T-helper 1 cell (primary cell): ENCODE measurements at places on chromosomes 6 and 20.

GRCh38 chr6:7390226-7390878 lies 744 bp downstream of the RIOK1 start:
- DNase-seq = peak; percentile 58

- DNase-seq = no peak
Measured at GRCh38 chr6:15409301-15410125, 163.6 kb downstream of the JARID2 start.

DNA sequence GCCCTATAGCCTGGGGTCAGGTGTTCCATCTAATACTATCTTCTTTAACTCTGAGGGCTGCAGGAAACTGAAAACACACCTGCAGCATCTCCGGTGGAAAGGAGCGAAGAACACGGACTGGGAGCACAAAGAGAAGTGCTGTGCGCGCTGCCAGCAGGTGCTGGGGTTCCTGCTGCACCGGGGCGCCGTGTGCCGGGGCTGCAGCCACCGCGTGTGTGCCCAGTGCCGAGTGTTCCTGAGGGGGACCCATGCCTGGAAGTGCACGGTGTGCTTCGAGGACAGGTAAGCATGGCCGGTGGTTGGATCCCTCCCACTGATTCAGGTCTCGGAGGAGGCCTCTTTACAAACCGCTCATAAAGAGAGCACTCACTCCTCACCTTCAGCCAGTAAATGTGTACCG lies 15.5 kb downstream of the SYTL3 start:
- DNase-seq = no peak

GRCh38 chr6:16872543-16873235 lies 111.4 kb upstream of the ATXN1 start:
- no peak for DNase-seq

DNA sequence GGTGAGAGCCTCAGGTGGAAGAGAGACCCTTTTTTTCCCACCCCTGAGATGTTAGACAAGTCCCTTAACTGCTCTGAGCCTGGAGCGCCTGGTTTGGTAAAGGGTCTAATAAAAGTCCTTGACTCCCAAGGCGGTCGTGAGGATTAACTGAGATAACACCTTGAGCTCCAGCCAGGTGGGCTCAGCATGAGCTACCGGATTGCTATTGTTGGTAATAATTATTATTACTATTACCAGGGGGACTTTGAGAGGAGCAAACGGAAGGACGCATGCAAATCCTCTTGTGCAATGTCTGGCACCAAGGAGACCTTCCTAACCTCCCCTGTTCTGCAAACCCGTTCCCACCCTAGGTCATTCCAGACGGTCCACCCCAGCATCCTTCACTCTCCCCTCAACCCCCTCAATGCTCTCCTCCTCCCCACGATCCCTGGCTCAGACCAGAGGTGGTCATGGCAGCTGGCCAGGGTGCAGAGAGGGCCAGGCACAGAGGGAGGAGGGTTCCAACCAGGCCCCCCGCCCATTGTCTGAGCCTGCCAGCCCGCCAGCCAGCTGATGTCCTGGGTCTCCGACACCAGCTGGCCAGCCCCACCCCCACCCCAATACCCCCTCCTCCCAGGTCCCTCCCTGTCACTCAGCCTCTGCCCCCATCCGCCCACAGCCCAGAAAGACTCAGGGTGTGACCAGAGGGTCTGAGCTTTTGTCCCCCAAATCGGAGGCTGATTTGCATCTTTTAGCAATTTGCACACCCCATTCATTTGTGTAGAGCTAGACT lies 14.3 kb upstream of the CBFA2T2 start:
- DNase-seq = no peak

GRCh38 chr20:40192081-40192480 lies 497.0 kb downstream of the MAFB start:
- no peak for DNase-seq

DNA sequence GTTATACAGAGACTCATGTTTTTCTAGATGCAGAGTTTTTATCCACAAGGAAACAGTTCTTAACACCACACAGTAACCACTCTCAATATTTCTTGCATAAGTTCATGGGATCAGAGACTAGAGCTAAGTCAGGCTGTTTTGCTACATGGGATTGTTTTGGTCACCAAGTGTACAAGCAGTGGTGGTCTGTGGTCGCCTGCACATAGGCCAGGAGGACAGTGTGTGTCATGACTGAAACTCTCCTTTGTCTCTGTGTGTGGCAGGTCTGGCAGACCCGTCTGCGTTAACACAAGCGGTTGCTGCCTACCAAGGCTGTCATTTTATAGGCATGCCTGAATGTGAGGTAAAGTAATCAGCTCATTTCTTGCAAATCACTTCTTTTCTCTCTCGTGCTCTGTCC lies 18.9 kb downstream of the WRNIP1 start:
- no peak for DNase-seq

- no peak for DNase-seq
Measured at GRCh38 chr6:63214816-63215215, 3.5 kb downstream of the FKBP1C start.

GRCh38 chr6:111113336-111114086 lies 26.2 kb downstream of the SLC16A10 start:
- peak; percentile 7 for DNase-seq

DNA sequence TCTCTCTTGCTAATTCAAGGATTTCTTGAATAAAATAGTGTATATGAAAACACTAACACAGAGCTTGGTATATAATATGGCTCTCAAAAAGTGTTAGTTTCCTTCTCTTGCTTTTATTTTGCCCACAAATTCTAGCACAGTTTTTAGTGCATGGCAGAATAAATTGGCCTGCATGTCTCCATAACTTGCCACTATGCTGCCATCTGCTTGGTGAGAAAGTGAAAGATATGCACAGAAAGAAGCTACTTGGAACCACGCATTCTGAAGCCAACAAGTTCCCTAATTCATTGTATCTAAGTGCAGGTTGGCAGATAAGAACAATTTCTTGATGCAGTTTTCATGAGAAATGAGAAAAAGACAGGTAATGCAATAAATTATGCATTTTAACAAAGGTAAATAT lies 101.2 kb downstream of the EPHA7 start:
- no peak for DNase-seq

- no peak for DNase-seq
Measured at GRCh38 chr6:129936329-129937165, 75.4 kb upstream of the TMEM244 start.

- DNase-seq = no peak
Measured at GRCh38 chr6:45076217-45076930, 251.8 kb upstream of the RUNX2 start.

DNA sequence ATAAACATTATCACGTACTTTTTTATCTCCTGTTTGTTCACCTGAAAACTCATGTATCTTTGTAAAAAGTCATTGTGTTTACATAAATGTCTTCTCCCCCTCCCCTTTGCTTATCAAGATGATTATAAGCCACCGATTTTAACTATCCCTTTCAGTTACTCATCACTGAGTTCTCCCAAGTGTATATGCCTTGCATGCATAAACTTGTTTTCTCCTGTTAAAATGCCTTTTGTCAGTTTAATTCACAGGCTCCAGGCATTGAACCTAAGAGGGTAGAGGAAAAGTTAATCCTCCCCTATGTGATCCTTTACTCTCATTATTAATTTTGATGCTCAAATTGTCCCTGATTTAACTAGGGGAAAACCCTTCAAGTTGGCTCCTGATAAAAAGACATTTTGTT lies 24.2 kb downstream of the ANKEF1 start:
- no peak for DNase-seq

DNA sequence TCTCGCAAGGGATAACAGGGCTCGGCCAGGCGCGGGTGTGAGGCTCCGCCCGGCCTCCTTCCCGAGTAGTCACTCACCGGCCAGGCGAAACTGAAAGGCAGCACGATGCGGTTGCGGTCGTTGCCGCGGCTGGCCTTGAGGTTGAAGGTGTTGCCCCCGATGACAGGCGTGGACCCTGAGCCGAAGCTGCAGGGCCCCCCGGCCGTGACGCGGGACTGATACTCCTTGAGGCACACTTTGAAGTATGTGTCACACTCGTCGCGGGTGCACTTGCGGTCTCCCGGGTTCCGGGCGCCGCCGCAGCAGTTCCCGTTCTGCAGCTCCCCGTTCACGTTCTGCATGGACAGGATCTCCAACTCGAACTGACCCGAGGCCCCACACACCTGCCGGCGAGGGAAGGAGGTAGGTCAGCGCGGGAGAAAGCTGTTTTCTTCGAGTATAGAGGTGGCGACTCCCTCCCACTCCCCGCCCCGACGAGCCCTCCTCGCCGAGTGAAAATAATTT lies 1.1 kb downstream of the JAG1 start:
- DNase-seq = peak; percentile 14

GRCh38 chr20:54209216-54209813 lies 1.4 kb downstream of the PFDN4 start:
- DNase-seq = no peak

- DNase-seq = no peak
Measured at GRCh38 chr20:42485556-42485955, 704.1 kb downstream of the PTPRT start.

DNA sequence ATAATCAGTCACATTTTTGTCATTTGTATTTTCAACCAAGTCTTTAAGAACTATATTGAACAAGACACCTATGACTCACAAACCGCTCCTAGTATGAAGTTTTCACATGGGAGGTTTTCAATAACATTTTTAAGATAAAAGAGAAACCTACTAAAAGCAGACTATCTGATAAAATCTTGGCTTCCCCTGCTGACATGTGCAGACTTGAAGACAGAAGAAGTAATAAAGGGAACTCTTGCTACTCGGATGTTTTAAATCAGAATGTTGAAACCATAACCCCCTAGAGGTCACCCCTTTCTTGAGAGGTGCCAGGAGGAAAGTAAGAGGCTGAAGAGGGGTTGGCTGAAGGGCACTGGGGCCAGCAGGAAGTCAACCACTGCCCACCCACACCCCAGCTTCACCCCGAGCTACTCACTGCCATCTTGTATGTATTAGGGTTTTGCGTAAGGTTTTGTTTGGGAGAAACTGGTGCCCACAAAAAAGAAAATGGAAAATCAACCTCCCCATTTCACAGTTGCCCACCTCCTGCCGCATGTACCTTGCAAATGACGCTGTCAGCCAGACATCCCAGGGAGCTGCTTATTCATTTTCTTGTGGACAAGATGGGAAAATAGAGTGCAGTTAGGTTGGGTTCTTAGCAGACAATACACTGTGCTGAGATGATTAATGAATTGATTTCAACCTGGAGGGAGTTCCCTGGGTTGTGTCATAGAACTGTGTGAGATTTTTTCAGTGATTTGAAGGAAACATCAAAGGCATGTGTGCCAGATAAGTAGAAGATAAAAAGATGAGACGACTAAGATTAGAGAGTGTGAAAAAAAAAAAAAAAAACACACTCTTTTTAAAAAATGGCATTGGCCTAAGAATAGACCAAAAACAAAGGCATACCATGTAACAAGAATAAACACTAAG lies 83.2 kb upstream of the TAB2 start:
- DNase-seq = no peak

- DNase-seq = no peak
Measured at GRCh38 chr20:9506964-9507369, 7.4 kb upstream of the LAMP5 start.

- no peak for DNase-seq
Measured at GRCh38 chr6:4812068-4812467, 35.9 kb downstream of the CDYL start.

GRCh38 chr6:116556814-116557415 lies 3.4 kb downstream of the CALHM4 start:
- DNase-seq = no peak

GRCh38 chr20:5973172-5973571 lies 22.7 kb downstream of the MCM8 start:
- DNase-seq = no peak

GRCh38 chr20:15653396-15654207 lies 919.6 kb downstream of the KIF16B start:
- no peak for DNase-seq

GRCh38 chr6:7848229-7848628 lies 62.4 kb downstream of the TXNDC5 start:
- no peak for DNase-seq

DNA sequence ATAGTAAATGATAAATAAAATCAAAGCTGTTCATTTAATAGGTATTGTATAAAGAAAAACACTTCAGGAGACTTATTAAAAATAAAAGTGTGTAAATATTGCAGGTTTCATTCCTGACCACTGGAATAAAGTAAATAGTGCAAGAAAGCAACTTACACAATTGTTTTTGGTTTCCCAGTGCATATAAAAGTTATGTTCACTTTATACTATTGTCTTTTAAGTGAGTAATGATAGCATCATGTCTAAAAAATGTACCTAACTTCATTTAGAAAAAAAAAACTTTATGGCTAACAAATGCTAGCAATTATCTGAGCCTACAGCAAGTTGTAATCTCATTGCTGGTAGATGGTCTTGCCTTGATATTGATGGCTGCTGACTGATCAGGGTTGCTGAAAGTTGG lies 726.6 kb upstream of the POU3F2 start:
- no peak for DNase-seq

DNA sequence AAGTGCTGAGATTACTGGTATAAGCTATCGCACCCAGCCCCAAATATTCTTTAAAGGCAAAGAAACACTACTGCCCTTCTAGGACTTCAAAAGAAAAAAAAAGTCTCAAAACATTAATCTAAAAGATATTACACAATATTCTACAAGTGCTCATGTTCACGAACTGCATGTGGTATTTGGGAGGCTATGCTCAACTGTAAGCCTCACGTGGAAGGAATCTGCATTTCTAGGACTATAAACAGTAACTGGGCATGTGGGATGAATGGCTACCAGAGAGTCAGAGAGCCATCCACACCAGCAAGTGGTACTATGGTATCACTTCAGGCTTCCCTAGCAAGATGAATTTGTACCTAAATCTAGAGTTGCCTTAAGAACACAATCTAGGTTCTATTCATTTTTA lies 50.0 kb downstream of the FKBP5 start:
- no peak for DNase-seq

DNA sequence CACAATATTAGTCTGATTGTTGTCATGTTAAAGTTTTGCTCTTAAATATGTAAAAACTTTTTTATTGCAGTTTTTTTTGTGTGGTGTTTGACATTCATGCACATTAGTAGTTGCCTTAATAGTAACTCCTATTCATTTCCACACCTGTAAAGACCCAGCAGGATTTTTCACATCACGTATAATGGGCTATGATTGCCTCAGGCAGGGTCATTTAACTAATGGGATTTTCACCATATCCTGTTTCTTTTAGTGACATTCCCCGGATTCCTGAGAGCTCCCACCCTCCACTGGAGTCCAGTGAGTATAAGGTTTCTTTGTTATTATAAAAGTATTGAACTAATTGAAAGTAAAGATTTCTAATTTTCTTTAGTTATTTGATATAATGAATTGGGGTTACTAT lies 359.2 kb downstream of the RIMS1 start:
- no peak for DNase-seq

- no peak for DNase-seq
Measured at GRCh38 chr6:31717499-31718222, 2.5 kb downstream of the LY6G6D start.
